ENCODE measurements at places on chromosomes 3 and 15. TPM values are rescaled to one million over a fixed set of nuclear protein-coding genes. Genes with fewer than 3 reads are reported as not detected.

- no peak for DNase-seq
- peaks cover 49% of the 10 kb centered on the region for H3K4me1 ChIP-seq
- H3K27me3 ChIP-seq = no peaks in the 10 kb centered on the region
- peaks cover 82% of the 10 kb centered on the region for H3K36me3 ChIP-seq
Observed at GRCh38 chr3:149967086-149967685, 3.5 kb downstream of the PFN2 start.

DNA sequence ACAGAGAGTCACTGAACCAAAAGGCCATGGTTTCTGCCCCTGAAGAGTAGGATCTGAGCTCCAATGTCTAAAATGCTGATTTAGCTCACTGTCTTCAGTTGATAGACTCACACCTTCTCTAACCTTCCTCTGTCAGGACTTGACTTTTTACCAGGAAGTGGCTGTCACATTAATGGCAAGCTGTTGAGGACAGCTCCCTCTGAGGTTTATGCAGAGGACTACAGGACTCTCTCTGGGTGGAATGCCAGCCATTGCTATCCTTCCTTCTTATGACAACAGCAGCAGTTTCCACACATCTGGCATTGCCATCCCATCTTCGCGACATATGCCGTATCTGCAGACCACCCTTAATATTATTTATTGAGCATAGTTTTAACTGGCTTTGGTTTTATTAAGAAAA lies 103.8 kb upstream of the PRICKLE2 start:
- no peak for DNase-seq
- H3K27ac ChIP-seq = no peak overlapping the region
- no peaks in the 10 kb centered on the region for H3K36me3 ChIP-seq
- H3K4me3 ChIP-seq = no peak overlapping the region
- H3K4me1 ChIP-seq = no peaks in the 10 kb centered on the region
- no peaks in the 10 kb centered on the region for H3K27me3 ChIP-seq

GRCh38 chr3:149736175-149736952 lies 15.9 kb downstream of the COMMD2 start:
- no peaks in the 10 kb centered on the region for H3K36me3 ChIP-seq
- no peaks in the 10 kb centered on the region for H3K27me3 ChIP-seq
- DNase-seq = peak; percentile 58
- H3K4me1 ChIP-seq = peaks cover 27% of the 10 kb centered on the region
- peak overlapping the region; percentile 30 for H3K27ac ChIP-seq

- H3K4me3 ChIP-seq = no peak overlapping the region
- H3K27ac ChIP-seq = peak overlapping the region; percentile 78
Observed at GRCh38 chr3:194522579-194523046, 35.8 kb upstream of the ATP13A3 start.

DNA sequence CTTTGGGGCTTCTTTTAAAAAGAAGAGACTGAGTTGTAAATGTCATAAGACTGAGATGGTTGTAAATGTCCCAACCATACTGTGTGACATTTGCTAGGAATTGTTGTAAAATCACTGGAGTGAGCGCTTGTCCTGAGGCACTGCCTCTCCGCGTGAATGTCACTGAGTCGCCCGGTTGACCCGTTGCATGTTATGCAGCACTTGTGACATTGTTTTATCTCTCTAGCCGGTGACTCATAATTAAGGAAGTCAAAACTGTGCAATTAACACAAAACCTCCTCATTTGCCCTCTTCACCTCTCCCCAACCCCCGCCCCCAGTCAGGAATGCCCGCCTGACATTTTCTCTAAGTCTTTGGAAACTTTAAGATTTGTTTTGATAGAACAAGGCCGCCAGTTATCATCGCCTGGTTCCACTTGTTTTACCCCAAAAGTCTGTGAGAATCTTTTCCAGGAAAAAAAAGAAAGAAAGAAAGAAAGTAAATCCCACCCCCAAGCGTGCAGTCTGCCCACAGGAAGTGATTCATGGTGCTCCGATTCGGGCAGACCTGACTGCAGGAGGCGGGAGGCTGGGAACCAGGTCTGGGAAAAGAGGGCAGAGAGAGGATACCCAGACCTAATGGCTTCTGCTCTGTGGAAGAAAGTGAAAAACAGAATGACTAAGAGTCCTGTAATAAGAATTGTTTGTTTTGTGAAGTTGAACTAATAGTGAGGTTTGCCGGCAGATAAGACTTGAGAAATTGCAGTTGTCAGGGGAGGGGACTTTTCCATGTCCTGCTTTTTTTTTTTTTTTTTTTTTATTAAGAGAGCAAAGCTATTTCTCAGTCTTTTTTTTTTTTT lies 84.8 kb downstream of the SMAD3 start:
- H3K27ac ChIP-seq = peak overlapping the region; percentile 79
- H3K4me1 ChIP-seq = peaks cover 67% of the 10 kb centered on the region
- peak overlapping the region; percentile 44 for H3K4me3 ChIP-seq

DNA sequence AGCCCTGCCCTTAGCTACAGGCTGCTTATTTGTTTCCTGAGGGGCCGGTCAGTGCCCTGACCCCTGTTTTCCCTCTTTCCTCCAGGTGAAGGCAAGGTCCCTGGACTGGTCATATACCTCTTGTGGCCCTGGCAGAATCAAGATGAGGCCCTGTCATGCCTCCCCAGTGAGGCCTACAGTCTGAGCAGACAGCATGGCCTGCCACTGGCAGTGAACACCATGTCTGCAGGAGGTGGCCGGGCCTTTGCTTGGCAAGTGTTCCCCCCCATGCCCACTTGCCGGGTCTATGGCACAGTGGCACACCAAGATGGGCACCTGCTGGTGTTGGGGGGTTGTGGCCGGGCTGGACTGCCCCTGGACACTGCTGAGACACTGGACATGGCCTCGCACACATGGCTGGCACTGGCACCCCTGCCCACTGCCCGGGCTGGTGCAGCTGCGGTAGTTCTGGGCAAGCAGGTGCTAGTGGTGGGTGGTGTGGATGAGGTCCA lies 1.2 kb downstream of the KLHDC8B start:
- H3K36me3 ChIP-seq = peaks cover 6% of the 10 kb centered on the region
- no peak overlapping the region for H3K27ac ChIP-seq
- H3K4me1 ChIP-seq = no peaks in the 10 kb centered on the region

- H3K27ac ChIP-seq = peak overlapping the region; percentile 85
- H3K4me1 ChIP-seq = peaks cover 31% of the 10 kb centered on the region
- no peaks in the 10 kb centered on the region for H3K27me3 ChIP-seq
Observed at GRCh38 chr3:52408466-52408865, 36.4 kb downstream of the SEMA3G start.

DNA sequence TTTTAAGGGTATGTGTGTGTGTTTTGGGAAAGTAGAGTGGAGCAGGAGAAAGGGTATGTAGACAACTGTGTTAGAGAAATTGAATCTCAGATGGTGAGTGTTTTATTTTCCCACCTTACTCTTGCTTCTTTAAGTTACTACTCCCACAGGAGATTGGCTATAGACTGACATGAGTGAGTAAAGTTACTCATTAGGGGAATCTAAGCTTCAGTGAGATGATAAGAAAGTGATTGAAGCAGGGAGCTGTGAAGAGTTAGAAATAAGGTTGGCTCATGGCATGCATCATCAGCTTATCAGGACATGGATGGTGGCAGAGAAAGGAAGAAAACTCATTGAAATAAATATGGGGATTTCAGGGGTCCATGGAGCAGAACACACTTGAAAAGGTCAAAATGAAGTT lies 88.9 kb downstream of the MBNL1 start:
- peak overlapping the region; percentile 1 for H3K27ac ChIP-seq
- H3K4me3 ChIP-seq = no peak overlapping the region
- peaks cover 5% of the 10 kb centered on the region for H3K36me3 ChIP-seq
- H3K27me3 ChIP-seq = no peaks in the 10 kb centered on the region
- peaks cover 41% of the 10 kb centered on the region for H3K4me1 ChIP-seq

DNA sequence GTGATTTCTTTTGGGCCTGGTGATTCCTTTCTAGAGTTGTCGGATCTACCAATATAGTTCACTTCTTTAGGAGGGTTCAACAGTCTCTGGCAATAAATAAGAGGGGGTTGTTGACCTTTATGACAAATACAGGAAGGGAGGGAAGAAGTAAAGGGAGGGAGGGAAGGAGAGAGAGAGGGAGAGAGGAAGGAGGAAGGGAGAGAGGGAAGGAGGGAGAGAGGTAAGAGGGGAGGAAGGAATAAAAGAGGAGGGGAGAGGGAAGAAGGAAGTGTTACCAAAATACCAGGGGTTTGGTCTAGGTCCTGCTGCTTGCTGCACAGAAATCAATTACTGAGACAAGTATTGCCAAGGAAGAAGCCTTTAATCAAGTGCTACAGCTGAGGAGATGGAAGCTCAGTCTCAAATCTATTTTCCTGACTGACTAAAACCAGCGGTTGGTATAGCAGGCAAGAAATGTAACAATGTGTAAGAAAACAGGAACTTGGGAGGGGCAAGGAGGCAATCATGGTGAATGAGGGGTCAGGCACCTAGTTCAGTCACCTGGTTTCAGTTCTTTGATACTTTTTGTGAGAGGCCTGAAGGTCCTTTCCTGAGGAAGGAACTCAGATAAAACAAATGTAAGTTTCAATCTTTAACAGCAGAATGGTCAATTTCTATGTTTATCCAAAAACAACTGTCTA lies 14.1 kb upstream of the TMEM40 start:
- H3K4me3 ChIP-seq = no peak overlapping the region
- H3K27ac ChIP-seq = no peak overlapping the region
- H3K36me3 ChIP-seq = no peaks in the 10 kb centered on the region
- H3K4me1 ChIP-seq = no peaks in the 10 kb centered on the region
- no peak for DNase-seq

The PEX5L gene
- not detected for total RNA-seq

The GOLGA6D gene
- 0.27 TPM for total RNA-seq

All from Calu3 (cell line).